Stomach (tissue), 19 donors: ENCODE measurements at places on chromosomes 2 and 18. TPM values are rescaled to one million over a fixed set of nuclear protein-coding genes. Genes with fewer than 3 reads are reported as not detected.

- H3K36me3 ChIP-seq, result no peaks in the 10 kb centered on the region
- H3K27me3 ChIP-seq, result no peaks in the 10 kb centered on the region
Measured at GRCh38 chr2:166282154-166282553, 93.6 kb downstream of the SCN9A start.

DNA sequence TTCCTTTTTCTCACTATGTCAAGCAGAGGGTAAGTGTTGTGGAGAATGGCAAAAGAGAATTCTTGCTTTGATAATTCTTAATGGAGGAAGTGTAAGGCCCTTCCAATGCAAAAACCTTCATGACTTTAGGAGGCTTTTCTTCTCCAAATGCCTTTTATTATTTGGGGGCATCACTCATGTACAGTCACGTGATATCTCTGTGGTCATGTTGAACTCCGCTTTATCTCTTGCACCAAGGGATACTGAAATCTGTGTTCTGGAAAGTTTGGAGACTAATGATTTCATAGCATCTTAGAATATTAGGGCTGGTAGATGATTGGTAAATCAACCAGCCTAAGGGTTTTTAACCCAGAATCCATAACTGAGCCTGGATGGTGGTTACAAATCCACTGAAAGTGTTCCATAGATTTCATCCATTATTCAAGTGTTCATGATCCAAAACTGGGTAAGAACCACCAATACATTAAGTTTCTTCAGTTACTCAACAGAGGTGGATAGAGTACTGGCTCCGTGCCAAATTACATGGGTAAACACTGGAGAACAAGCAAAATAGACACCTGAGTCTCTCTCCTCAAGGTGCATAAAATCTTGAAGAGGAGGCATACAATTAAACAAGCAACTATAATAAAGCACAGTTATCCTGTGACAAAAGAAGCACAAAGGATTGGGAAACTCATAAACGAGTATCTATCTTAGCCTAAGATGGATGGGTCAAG is 169.6 kb upstream of the EPHA4 start:
- no peaks in the 10 kb centered on the region for H3K36me3 ChIP-seq
- no peaks in the 10 kb centered on the region for H3K4me1 ChIP-seq
- no peaks in the 10 kb centered on the region for H3K27me3 ChIP-seq
- no peak overlapping the region for H3K4me3 ChIP-seq
- H3K27ac ChIP-seq, result no peak overlapping the region
- no peak for DNase-seq

DNA sequence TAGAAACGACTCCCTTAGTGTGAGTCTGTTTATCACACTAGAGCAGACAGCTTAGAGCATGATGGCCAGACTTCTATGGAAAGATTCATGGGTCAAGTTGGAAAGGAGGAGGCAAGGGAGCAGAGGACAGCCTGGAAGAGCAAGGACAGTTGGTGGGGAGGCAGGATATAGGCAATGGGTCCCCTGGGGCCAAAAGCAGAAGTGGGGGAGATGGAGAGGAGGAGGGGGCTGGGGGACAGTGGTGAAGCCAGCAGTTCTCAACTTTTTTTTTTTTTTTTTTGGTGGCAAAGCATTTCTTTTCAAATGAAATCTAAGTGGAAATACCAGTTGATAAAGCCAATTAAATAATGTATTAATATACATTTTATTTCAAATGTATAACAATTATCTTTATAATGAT is 197.9 kb downstream of the HRH4 start:
- no peak overlapping the region for H3K4me3 ChIP-seq
- H3K27ac ChIP-seq, result no peak overlapping the region
- no peaks in the 10 kb centered on the region for H3K27me3 ChIP-seq
- no peak for DNase-seq

- no peaks in the 10 kb centered on the region for H3K27me3 ChIP-seq
- no peaks in the 10 kb centered on the region for H3K36me3 ChIP-seq
- no peaks in the 10 kb centered on the region for H3K4me1 ChIP-seq
- no peak overlapping the region for H3K27ac ChIP-seq
- no peak for DNase-seq
Measured at GRCh38 chr2:206502729-206503128, 59.4 kb downstream of the ADAM23 start.

DNA sequence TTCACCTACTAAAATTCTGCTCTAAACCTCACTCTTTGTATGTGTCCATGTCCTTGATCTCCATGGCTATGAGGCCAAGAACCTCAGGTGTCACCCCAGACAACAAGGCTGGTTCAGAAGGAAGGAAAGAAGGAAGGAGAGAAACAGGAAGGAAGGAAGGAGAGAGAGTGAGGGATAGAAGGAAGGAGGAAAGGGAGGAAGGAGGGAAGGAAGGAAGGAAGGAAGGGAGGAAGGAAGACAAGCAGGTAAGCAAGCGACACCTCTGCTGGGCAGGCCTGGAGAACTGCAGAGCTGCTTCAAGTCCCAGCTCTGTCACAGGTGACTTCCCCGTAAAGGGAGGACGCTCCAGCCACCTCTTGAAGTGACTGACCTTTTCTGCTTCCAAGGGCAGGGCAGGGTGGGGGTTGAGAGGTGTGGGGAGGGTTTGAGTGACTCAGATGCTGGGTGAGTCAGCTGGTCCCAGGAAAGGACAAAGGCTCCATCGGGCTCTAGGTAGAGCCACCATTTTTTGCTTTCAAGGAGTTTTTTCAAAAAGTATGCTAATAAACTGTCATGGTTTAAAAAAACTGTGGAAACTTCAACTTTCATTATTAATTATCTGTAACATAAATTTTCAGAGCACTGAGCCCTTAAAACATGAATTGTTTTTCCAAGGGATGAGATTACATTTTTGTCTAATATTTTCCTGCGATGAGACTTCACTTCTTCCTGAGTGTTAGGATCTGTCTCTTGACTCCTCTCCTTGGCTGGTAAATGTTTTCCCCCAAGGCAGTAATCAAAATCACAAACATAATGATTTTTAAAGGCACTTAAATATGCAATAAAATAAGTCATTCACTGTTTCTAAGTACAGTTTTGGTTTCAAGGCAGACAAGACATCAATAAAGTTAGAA is 90.1 kb upstream of the L3MBTL4 start:
- H3K36me3 ChIP-seq, result no peaks in the 10 kb centered on the region
- no peaks in the 10 kb centered on the region for H3K4me1 ChIP-seq
- DNase-seq, result no peak
- H3K4me3 ChIP-seq, result no peak overlapping the region
- H3K27ac ChIP-seq, result no peak overlapping the region

DNA sequence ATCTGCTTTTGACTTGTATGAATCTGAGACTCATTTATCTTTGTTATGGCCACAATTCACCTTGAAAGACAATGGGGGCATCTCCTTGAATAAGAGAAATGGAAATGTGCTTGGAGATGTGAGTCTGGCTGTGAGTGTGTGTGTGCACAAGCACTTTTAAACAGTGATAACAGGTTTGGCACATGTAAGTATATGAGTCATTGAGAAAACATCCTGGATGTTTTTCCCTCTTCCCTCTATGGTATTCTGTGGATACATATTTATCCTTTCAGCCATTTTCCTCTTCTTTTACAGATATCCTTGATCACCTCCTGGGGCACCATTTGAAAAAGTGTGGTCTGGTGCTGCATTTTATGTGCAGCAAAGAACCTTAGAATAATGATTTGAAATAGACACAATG is 317.3 kb upstream of the THUMPD2 start:
- DNase-seq, result no peak
- H3K4me3 ChIP-seq, result no peak overlapping the region
- H3K36me3 ChIP-seq, result no peaks in the 10 kb centered on the region
- no peaks in the 10 kb centered on the region for H3K27me3 ChIP-seq

GRCh38 chr18:32308493-32309120 is 118.8 kb downstream of the MEP1B start:
- H3K27me3 ChIP-seq, result no peaks in the 10 kb centered on the region
- H3K4me3 ChIP-seq, result no peak overlapping the region
- H3K4me1 ChIP-seq, result peaks cover 17% of the 10 kb centered on the region

DNA sequence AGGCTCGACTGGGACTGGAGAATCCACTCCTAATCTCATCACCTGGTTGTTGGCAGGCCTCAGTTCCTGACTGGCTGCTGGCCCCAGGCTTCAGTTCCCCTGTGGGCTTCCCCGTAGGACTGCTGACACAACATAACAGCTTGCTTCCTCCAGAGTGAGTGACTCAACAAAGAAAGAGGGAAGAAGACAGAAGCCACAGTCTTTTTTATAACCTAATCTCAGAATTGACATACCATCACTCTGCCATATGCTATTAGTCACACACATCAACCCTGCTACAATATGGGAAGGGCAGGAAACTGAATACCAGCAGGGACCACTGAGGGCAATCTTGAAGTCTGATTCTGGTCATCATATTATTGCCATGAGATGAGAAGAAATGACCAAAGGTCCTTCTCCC is 76.8 kb upstream of the SLC14A2 start:
- H3K27ac ChIP-seq, result no peak overlapping the region
- no peak for DNase-seq
- no peaks in the 10 kb centered on the region for H3K4me1 ChIP-seq
- H3K36me3 ChIP-seq, result no peaks in the 10 kb centered on the region
- no peaks in the 10 kb centered on the region for H3K27me3 ChIP-seq

GRCh38 chr2:100013892-100014677 is 128.3 kb downstream of the AFF3 start:
- peaks cover 57% of the 10 kb centered on the region for H3K4me1 ChIP-seq
- no peaks in the 10 kb centered on the region for H3K27me3 ChIP-seq
- H3K36me3 ChIP-seq, result no peaks in the 10 kb centered on the region
- H3K4me3 ChIP-seq, result no peak overlapping the region
- H3K27ac ChIP-seq, result no peak overlapping the region

GRCh38 chr2:174600349-174600748 is 2.7 kb upstream of the WIPF1 start:
- H3K36me3 ChIP-seq, result no peaks in the 10 kb centered on the region
- peak overlapping the region; percentile 14 for H3K27ac ChIP-seq
- H3K27me3 ChIP-seq, result no peaks in the 10 kb centered on the region

GRCh38 chr2:154452906-154453493 is 245.5 kb upstream of the KCNJ3 start:
- H3K27me3 ChIP-seq, result no peaks in the 10 kb centered on the region
- H3K27ac ChIP-seq, result no peak overlapping the region
- no peak for DNase-seq
- no peaks in the 10 kb centered on the region for H3K36me3 ChIP-seq
- H3K4me3 ChIP-seq, result no peak overlapping the region
- peaks cover 10% of the 10 kb centered on the region for H3K4me1 ChIP-seq

DNA sequence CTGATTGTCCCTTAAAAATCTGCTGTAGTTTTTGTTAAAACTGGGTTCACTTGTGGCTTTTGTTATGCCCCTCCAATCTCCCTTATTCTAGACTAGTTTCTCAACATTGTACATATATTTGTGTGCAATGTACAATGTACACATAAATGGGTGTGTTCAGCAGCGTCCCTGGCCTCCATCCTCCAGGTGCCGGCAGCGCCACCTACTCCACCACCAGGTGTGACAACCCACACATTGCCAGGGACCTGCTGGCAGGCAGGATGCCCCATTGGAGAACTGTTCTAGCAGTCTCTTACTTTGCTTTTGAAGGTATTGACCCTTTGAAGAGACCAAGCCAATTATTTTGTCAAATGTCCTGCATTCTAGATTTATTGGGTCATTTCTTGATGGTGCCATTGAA is 75.4 kb downstream of the SH3RF3 start:
- H3K4me1 ChIP-seq, result peaks cover 5% of the 10 kb centered on the region
- DNase-seq, result no peak
- H3K27ac ChIP-seq, result no peak overlapping the region
- no peaks in the 10 kb centered on the region for H3K36me3 ChIP-seq
- no peaks in the 10 kb centered on the region for H3K27me3 ChIP-seq

DNA sequence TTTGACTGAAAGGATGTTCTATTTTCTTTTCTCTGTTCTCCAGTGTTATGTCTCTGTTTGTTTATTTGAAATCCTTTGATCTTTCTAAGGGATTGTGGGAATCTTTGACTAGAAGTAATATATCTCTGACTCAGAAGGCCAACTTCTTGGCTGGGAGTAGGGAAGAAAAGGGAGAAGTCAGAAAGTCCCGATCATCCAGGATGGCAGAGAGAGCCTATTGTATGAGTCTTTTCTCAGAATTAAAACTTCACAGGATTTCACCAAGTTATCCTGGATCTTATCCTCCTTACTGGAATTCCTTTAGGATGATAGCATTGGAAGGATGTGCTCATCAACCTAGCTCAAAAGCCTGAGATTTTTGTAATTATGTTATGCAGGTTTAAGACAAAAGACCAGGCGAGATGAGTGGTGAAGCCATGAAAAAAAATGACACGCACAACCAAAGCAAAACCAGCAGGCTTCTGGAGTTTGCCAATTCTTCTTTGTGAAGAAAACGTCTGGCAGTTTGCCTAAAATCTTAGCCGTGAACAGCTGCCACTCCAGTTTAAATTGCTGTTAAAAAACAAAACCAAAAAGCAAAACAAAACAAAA is 383.6 kb upstream of the SMIM21 start:
- DNase-seq, result no peak
- no peaks in the 10 kb centered on the region for H3K4me1 ChIP-seq
- no peaks in the 10 kb centered on the region for H3K36me3 ChIP-seq
- no peak overlapping the region for H3K4me3 ChIP-seq

GRCh38 chr2:160052531-160052930 is 9.9 kb downstream of the PLA2R1 start:
- no peak overlapping the region for H3K27ac ChIP-seq
- no peaks in the 10 kb centered on the region for H3K4me1 ChIP-seq
- H3K36me3 ChIP-seq, result no peaks in the 10 kb centered on the region

- peak; percentile 42 for DNase-seq
- no peaks in the 10 kb centered on the region for H3K4me1 ChIP-seq
- no peak overlapping the region for H3K27ac ChIP-seq
- H3K36me3 ChIP-seq, result peaks cover 13% of the 10 kb centered on the region
- H3K4me3 ChIP-seq, result no peak overlapping the region
- H3K27me3 ChIP-seq, result no peaks in the 10 kb centered on the region
Measured at GRCh38 chr2:3233877-3234276, 143.7 kb downstream of the EIPR1 start.

TWIST2 gene
- 5.6 TPM for polyA plus RNA-seq

MC5R gene
- polyA plus RNA-seq, result not detected

YES1 gene
- 12.1 TPM for polyA plus RNA-seq

DNMT3A gene
- 3.4 TPM for polyA plus RNA-seq

CSRNP3 gene
- 1.4 TPM for polyA plus RNA-seq

DSG4 gene
- polyA plus RNA-seq, result not detected

PLEKHH2 gene
- polyA plus RNA-seq, result 2.6 TPM

MGAT4A gene
- 4.8 TPM for polyA plus RNA-seq

HOXD13 gene
- polyA plus RNA-seq, result not detected

TEX44 gene
- not detected for polyA plus RNA-seq

DPY30 gene
- 94.9 TPM for polyA plus RNA-seq

LYPD1 gene
- polyA plus RNA-seq, result 1.1 TPM

MTERF4 gene
- 24.3 TPM for polyA plus RNA-seq

RAB6C gene
- polyA plus RNA-seq, result not detected

ALPG gene
- polyA plus RNA-seq, result not detected

TCF23 gene
- polyA plus RNA-seq, result not detected

ACADL gene
- 4.9 TPM for polyA plus RNA-seq
